ENCODE measurements at places on chromosomes 1 and 21.
A peak's percentile ranks its signal among the peaks of the same experiment; 100 is the strongest.

- DNase-seq = no peak
Observed at GRCh38 chr1:197725044-197725443, 50.2 kb downstream of the DENND1B start.

GRCh38 chr1:76471536-76471935 is 395.7 kb upstream of the ST6GALNAC5 start:
- no peak for DNase-seq

DNA sequence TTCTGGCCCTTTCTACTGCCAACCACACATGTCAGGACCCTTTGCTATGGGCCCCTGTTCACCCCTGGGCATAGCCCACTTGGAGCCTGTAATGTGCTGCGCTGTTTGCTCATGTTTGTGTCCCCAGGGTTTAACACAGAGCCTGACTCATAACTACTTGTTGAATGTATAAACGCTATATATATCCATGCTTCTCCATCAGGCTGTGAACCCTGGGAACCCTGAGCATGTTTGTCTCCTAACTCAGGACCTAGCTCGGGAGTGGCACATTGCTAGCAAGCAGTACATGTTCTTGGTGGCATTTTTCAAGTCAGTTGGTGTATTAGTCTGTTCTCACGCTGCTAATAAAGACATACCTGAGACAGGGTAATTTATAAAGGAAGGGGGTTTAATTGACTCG is 8.0 kb downstream of the OLFML3 start:
- DNase-seq = no peak

- no peak for DNase-seq
Observed at GRCh38 chr21:29121759-29122158, 8.7 kb upstream of the MAP3K7CL start.

- no peak for DNase-seq
Observed at GRCh38 chr1:185600641-185601040, 133.6 kb upstream of the HMCN1 start.

- DNase-seq = no peak
Observed at GRCh38 chr1:200207711-200208126, 180.2 kb downstream of the NR5A2 start.

GRCh38 chr1:24438423-24438901 is 22.9 kb downstream of the NIPAL3 start:
- no peak for DNase-seq

GRCh38 chr1:53270873-53271272 is 32.6 kb upstream of the MAGOH start:
- DNase-seq = no peak

DNA sequence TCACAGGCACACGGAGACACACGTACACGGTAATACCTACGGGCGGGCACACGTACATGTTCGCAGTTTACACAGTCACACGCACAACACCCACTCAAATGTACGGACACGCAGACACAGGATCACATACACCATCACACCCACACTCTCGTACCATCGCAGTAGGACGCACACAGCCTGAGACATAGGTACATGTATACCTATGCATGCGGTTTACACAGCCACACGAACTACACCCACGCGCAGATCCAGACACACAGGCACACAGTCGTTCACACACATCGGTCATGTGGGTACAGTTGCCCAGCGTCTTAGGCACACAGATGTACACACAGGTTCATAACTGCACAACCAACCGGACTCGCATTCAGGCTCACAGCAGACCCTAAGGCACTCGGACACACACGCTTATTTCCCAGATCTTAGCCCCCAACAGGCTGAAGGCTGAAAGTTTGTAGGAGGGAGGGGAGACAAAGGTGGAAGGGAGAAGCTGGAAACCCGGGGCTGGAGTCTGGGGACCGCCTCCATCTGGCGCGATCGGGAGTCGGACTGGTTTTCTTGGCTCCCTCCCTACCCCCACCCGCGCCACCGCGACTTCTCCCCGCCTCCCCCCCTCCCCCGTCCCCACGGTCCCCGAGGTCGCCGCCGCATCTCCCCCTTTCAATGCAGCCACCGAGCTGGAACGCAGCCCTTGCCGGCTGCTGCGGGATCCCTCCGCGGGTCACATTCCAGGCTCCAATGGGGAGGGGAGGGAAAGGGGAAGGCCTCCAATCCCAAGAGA is 51.9 kb upstream of the SYNC start:
- DNase-seq = no peak

DNA sequence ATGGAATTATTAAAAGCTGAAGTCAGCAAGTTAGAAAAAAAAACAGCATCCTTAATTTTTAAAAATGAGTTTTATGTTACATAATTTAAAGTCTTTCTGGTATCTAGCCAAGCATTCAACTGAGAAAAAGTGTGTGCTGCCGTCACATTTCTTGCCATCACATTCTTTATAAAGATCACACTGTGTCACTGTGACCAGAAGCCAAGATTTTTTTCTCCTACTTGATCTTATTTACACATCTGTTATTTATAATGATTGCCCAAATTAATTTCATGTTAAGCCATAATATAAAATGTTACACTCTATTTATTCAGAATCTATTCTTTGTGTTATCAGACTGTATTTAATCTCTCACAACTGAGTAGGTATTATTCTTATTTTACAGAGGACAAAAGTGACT is 1603.7 kb downstream of the PLA2G4A start:
- no peak for DNase-seq

DNA sequence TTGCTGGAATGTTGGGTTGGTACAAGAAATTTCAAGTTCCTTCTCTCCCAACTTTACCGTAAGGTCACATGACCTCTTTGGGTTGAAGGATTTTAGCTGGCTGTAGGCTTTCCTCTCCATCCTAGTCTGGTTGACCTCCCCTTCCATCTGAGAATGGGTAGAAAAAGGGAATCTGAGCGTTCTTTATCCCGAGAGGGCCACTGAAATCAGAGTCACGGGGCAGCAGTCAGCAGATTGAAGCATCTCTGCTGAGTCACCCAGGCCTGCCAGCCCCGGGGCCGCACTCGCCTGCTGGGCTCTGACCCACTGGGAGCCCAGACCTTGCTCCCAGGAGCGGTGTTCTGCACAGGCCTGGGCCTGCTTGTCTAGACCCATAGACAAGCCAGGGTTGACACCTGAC is 31.0 kb downstream of the TMCC2 start:
- no peak for DNase-seq

- DNase-seq = no peak
Observed at GRCh38 chr1:203776636-203777035, 11.7 kb downstream of the LAX1 start.

DNA sequence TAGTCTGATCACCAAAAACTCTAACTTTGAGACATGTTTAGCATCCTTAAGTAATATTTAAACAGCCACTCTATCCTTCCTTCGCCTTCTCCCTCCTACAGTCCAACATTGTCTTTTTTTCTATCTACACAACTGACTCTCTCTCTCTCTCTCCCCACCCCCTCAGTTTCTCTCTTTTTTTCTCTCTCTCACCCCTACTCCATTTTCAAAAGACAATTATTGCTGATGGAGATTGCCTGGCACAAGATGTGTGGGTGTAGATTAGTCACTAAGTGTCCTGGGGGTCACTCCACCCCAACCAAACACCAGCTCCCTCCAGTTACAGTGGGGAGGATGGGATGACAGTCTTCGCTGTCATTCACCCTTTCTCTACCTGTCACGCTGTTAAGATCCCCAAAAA is 94.5 kb upstream of the NFIA start:
- DNase-seq = no peak

GRCh38 chr21:37917612-37918011 is 1.4 kb upstream of the KCNJ6 start:
- no peak for DNase-seq

DNA sequence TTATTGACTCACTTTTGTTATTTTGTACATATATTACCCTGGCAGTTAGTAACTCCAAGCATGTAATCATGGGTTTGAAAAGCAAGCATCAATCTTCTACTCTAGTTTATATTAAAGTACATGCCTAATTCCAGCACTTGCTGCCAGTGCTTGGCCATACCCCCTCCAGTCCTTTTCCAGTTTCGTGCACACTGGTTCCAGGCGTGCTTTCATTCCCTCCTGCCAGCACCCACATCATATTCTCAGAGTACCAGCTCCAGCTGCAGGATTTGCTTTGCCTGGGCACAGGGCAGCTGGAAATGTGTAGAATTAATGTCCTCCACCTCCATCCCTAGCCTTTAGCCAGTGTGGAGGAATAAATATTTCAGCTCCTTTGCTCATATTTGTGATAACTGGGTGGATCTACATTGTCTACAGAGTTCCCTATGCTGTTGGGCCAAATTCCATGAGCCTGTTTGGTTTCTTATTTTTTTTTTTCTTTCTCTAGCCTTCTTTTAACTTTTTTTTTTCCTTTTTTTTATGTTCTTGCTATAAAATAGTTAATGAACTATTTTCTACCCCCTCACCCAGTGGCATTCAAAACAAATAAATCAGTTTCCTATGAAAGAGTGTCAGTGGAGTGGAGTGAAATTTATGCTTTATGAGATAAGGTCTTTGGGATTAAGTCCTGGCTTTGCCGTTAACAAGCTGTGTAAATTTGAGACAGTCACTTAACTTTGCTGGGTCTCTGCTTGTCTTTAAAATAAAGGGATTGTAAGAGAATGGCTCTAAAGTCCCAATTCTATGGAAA is 2.6 kb upstream of the GNG12 start:
- DNase-seq = no peak

DNA sequence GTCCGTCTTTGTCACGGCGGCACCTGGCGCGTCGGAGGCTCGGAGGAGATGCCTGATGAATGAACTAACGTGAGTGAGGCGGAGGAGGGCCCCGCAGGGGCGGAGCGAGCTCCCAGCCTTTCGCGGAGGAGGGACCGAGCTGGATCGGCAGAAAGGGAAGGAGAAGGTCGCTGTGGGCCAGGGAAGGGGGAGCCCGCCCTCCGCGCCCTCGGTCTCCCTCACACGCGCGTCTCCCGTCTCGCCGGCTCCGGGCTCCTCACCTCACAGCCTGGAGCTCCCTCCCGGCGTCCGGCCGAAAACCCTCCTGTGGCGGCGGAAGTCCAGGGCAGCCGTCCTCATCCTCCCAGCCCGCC is 519 bp downstream of the ZNF496 start:
- peak; percentile 68 for DNase-seq

GRCh38 chr1:42784946-42785693 is at the start of gene TMEM269:
Gene TMEM269 (plus strand): TSS chr1:42784991. CDS start chr1:42789894, 4,903 bp downstream.
- no peak for DNase-seq

DNA sequence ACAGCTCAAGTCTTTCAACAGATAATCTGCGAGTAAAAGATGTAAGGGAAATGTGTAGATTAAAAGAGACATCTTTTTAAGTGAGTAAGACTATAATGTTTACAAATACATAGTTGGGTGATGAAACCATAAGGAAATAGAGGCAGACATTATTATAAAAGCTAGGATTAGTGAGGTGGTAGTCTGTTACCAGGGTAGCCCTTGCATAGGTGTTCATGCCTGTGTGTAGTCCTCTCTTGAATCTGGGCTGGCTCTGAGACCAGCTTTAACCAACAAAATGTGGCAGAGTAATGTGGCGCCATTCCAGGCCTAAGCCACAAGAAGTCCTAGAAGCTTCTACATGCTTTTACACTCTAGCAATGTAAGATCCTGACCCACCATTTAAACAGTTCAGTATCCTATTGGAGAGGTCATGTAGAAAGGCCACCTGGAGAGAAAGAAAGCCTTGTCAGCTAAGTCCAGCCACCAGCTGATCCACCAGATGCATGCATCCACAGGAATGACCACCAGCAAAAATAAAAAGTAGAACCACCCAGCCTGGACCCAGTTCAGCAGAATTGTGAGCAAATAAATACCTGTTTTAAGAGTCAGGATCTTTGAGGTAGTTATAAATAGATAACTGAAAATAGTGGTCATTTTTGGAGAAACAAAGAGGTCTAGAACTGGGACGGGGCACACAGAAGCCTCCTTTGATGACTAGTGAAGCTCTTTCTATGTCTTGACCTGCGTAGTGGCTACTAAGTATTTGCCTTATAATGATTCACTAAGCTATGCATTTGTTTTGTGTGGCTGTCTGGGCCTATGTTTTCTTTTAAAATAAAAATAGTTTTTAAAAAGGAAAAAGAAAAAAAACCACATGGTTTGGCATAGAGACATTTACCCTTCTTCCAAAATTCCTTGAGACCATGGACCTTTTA is 8.1 kb downstream of the NIBAN1 start:
- DNase-seq = no peak

Measured in NCI-H774 (cell line).